ENCODE measurements at places on chromosomes 5 and 9. TPM values are rescaled to one million over a fixed set of nuclear protein-coding genes. Genes with fewer than 3 reads are reported as not detected.

Gene TBC1D2
- 35.6 TPM for total RNA-seq

DNA sequence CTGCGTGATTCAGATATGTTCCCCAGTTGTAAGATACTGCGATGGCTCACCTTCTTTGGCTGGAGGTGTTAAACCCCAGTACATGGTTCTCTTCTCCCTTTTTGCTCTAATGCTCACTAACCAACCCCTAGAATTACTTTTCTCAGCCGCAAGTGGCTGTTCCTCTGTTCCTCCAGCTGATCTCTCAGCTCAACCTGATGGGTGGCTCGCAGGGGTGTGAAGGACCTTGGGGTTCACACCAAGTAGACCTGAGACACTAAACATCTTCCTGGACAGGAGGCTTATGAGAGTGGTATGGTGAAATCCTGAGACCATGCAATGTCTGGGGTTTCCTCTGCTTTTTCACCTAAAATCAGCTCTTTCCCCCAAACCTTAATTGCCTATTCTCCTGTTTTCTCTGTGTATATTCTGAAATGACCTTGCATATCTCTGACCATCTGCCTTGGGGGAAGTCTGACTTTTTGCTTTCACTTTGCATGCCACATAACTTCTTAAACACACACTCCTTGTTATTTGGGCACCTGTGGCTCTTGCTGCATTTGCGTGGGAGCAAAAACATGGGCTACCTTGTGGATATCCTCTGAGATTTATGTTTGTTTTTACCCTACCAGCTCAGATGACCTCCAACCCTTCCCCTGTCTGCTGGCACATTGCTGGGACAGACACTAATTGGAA lies 15.9 kb upstream of the IFNA14 start:
- H3K4me3 ChIP-seq = no peak overlapping the region
- DNase-seq = no peak
- H3K4me1 ChIP-seq = 0 out of 2 replicates have a peak, but pooled peaks cover 1% of the 10 kb centered on the region
- H3K36me3 ChIP-seq = no peaks in the 10 kb centered on the region
- H3K27me3 ChIP-seq = peaks cover 17% of the 10 kb centered on the region
- H3K27ac ChIP-seq = no peak overlapping the region

DNA sequence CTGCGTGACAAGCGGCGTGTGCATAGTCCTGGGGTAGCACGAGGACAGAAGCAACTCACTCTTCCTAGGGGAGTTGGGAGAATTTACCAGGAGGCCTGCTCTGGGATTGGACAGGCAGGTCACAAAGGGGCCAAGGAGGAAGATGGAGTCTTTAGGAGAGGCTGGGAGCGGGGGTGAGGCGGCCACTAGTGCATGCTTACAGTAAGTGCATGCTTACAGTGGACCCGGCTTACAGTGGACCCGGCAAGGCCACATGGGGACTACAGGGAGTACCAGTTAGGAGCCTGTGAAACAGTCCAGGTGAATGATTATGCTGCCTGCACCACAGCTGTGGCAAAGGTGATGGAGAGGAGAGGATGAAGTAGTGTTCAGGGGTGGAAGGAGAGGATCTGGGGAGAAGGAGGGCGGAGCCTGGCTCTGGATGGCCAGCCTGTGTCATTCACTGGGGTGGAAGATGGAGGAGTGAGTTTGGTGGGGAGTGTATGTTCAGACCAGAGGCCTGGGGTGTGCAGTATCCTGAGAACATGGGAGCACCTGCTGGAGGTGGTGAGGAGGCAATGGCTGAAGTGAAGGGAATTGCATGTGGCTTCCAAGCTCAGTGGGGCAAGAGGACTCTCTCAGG lies 78.7 kb downstream of the CRB2 start:
- H3K27me3 ChIP-seq = no peaks in the 10 kb centered on the region
- H3K4me1 ChIP-seq = peaks cover 7% of the 10 kb centered on the region
- H3K27ac ChIP-seq = no peak overlapping the region
- H3K4me3 ChIP-seq = no peak overlapping the region

DNA sequence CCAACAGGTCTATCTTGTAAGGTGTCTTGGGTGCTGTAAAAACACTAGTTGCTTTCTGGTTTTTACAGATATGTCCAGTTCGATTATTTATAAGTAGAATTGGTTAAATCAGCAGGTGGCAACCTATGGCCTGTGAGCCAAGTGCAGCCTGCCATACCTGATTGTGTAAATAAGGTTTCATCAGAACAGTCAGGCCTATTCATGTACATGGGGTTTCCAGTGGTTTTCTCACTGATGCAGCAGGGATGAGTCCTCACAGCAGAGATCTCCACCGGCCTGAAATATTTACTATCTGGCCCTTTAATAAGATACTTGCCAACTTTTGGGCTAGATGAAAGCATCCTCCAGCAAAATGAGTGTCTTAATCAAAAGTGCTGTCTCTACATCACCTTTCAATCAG lies 132.9 kb upstream of the ICE1 start:
- no peaks in the 10 kb centered on the region for H3K27me3 ChIP-seq
- no peak for DNase-seq
- no peak overlapping the region for H3K27ac ChIP-seq
- no peaks in the 10 kb centered on the region for H3K36me3 ChIP-seq
- no peaks in the 10 kb centered on the region for H3K4me1 ChIP-seq

GRCh38 chr9:90855208-90855902 lies 53.7 kb downstream of the SYK start:
- H3K4me1 ChIP-seq = no peaks in the 10 kb centered on the region
- peaks cover 10% of the 10 kb centered on the region for H3K27me3 ChIP-seq
- H3K36me3 ChIP-seq = no peaks in the 10 kb centered on the region
- H3K27ac ChIP-seq = no peak overlapping the region
- H3K4me3 ChIP-seq = no peak overlapping the region

All from IMR-90 (cell line).